Stimulated activated CD4-positive, alpha-beta T cell treated with anti-CD3 and anti-CD28 coated beads, Interleukin-2, amount 100 ng/mL, for 24 hours (primary cell): ENCODE measurements at places on chromosomes 6 and 20.

DNA sequence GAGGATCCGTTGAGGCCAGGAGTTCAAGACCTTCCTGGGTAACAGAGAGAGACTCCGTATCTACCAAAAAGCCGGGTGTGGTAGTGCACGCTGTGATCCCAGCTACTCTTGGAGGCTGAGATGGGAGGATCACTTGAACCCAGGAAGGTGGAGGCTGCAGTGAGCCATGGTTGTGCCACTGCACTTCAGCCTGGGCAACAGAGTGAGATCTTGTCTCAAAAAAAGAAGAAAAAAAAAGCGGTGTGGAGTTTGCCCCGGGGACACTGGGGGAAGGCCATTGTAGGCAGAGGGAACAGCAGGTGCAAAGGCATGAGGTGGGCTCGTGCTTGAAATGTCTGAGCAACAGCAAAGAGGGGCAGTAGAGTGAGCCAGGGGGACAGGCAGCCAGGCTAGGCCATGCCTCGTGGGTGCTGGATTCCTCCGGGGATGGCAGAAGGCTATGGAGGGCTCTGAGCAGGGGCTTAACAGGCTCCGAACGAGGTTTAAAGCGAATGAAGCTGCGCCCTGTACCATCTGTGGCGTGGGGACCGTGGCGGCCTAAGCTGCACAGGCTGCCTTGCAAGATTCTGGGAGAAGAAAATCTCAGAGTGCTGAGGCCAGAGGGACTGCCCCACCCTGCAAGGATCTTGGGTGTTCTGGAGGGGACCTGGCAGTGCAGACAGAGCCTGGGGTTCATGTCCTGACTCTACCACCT is 36.9 kb upstream of the NOL4L start:
- DNase-seq, result no peak

DNA sequence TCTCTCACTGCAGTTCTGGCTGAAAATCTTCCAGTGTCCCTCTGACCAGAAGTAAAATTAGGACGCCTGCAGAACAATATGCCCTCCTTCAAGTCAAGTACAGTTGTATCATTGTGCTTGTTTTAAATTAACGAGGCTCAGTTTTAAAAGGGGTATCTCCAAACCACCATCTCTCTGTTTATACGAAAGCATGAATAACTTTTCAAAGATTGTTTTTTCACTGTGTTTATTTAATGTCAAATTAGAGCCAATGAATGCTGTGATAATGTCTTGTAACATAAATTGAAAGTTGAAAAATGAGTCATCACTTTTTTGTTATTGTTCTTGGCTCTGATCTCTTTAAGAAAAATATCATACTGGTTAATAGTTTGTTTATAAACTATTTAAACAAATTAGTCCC is 230.7 kb upstream of the THEMIS start:
- no peak for DNase-seq

DNA sequence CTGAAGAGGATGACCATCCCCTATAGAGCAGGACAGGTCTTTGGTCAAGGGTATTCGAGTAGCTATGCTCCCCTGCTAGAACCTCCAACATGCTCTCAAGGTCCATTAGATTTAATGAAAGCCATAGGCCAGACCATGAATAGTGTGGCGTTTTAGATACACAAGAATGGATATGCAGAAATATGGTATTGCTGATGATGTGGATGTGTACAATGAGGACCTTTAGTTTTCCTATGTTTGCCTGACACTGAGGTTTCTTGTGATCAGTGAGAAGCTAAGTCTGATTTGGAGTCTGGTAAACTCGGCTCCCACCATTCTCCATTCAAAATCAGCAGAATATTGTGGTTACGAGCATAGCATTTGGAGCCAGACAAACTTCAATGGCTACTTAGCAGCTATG is 125.6 kb downstream of the TSHZ2 start:
- no peak for DNase-seq

DNA sequence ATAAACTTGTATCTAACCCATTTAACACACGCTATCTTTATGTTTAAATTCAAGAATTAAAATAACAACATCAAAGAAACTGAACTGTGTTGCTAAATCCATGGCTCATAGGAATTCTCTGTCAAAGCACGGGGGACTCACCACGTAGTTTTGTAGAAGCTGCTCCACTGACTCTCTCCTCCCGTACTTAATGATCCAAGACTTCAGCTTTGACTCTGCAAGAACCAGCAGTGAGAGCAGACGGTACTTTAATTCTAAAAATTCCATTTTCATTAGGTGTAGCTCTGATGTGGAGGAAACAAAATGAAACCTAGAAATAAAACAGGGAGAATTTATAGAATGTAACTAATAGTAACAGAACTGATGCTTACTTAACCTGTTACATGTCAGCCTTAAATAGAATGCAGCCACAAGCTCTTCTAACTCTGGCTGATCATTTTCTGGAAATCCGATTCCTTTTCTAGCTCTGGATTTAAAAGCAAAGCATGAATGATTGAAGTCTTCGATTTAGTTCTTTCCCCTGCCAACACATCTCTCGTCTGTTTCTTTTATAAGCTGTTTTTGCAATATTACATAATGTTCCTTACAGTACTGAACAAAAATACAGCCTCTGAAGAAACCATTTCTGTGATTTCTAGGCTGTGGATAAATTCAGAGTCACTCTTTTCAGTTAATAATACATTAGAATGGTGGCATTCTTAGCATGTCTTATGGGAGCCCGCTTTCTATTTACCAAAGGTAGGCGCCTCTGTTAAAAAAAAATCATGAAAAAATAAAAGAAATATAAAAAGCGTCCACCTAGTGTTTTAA is 165.5 kb downstream of the SYNE1 start:
- no peak for DNase-seq

DNA sequence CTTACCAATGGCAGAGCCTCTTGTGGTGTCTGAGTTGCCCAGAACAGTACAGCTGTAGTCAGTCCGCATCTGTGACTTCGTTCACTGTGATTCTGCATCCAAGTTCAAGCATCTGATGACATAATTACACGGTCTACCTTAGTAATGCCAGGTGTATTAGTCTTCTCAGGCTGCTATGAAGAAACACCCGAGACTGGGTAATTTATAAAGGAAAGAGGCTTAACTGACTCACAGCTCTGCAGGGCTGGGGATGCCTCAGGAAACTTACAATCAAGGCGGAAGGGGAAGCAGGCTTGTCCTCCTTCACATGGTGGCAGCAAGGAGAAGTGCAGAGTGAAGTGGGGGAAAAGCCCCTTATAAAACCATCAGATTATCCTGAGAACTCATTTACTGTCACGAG is 163.9 kb upstream of the SULF2 start:
- no peak for DNase-seq

DNA sequence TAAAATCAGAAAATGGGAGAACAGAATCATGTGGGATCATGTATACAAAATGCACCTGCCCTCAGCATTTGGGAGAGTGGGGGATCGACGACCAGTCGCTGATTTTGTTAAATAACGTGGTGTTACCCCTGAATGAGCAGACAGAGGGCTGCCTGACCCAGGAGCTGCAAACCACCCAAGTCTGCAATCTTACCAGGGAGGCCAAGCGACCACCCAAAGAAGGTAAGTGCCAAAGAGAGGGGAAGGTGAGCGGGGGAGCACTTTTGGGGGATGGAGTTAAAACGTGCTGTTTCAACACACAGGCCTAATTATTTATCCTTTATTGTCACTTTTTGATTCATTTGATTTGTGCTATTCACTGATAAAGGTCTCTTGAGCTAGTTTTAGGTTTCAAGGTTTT is 4.1 kb downstream of the ADGRB3 start:
- DNase-seq, result no peak

- DNase-seq, result no peak
Measured at GRCh38 chr6:154164397-154164796, 125.4 kb downstream of the OPRM1 start.

GRCh38 chr6:28875191-28875747 is 48.5 kb downstream of the TRIM27 start:
- no peak for DNase-seq

DNA sequence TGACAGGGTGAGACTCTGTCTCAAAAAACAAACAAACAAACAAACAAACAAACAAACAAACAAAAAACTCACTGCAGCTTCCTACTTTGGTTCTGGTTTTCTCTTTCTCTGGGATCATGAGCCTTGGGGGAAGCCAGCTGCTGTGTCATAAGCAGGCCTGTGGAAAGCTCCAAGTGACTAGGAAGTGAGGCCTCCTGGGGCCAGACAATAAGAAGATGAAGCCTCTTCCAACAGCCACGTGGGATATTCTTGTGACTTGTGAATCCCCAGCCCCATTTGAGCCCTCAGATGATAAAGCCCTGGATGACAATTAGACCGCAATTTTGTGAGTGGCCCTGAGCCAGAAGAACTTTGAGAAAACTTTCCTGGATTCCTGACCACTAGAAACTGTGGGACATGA is 11.4 kb downstream of the HLA-A start:
- no peak for DNase-seq
